Activated T-cell treated with anti-CD3 and anti-CD28 coated beads, Interleukin-2, amount 50 U/mL, for 24 hours (primary cell): ENCODE measurements at places on chromosomes 6 and 20.

DNA sequence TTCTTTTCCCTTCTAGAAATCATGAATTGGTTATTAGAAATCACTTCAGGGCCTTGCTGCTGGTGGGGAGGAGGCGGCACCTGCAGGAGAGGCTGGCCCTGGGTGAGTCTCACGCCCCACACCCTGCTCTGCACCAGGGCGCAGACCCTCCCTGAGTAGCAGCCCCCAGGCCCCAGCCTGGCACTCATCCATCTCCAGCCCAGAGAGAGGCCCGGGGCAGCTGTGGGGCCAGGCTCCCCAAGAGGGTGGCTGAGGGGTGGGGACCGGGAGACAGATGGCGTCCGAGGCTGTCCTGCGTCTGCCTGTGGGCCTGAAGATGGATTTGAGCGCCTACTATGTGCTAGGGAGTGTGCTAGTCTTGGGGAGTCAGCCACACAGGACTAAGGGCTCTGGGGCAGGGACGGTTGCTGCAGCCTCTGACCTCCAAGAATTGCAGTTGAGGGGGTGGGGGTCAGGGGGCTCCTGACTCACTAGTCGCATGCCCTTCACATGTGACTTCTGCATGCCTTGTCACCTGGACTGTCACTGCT is 59.6 kb upstream of the GATA5 start:
- no peak for DNase-seq

- no peak for DNase-seq
These were observed 50.1 kb downstream of the SDHAF4 start for GRCh38 chr6:70616728-70617260.

DNA sequence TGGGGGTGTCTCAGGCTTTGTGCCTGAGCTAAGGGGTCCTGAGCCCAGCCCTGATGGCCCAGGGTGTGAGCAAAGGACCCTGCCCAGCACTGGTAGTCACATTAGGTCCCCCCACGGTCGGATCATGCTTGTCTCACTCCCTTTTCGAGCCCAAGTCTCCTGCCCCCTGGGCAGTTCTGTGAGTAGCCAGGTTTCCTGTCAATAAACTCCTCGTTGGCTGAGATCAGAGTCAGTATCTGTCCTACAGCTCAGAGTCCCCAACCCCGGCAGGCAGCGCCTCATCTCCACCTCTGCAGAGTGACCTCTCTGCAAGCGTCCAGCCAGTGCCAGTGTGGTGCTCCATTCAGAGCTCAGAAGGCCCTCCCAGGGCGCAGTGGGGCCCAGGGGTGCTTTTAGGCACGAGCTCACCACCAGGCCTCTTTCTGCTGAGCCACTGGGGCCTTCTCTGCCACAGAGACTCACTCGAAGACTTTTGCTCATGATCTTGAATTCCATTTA is 93.7 kb upstream of the PMEPA1 start:
- DNase-seq = peak; percentile 15

DNA sequence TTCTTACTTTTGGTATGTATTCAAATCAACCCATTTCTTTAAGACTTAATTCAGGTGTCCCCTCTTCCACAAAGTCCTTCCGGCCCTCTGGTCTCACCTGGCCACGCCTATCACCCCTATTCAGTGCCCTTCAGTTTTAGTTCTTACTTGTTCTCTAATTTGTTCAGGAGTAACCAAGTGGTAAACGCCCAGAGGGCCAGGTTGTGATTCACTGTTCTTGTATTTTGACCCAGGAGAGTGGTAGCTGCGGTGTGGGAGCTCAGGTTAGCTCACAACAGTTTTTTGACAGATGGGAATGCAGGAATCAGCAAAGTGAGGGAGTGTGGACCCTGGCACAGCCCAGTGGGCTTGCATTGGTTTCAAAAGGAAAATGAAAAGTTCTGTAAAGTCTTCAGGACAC is 81.7 kb upstream of the RIPOR2 start:
- DNase-seq = peak; percentile 40

DNA sequence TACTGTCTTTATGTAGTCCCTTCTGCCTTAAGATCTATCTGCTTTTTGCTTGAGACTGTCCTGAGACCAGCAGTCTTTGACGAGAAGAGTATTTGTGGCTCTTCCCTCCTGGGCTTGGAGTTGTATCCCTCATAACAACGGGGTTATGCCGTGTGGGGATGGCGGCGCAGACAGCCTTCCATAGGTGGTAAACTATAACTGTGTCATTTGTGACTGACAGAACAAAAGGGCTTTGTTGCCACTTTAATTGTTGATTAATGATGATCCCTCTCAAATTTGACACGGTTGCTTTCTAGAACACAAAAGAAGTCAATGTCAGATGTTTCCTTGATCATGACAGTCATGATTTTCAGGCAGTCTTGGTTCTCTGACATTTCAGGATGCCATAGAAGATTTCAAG is 196.6 kb downstream of the JARID2 start:
- DNase-seq = no peak

- DNase-seq = no peak
These were observed 124.1 kb upstream of the THEMIS start for GRCh38 chr6:128024969-128025368.

- peak; percentile 40 for DNase-seq
These were observed 78.0 kb downstream of the DLGAP4 start for GRCh38 chr20:36384022-36384619.

DNA sequence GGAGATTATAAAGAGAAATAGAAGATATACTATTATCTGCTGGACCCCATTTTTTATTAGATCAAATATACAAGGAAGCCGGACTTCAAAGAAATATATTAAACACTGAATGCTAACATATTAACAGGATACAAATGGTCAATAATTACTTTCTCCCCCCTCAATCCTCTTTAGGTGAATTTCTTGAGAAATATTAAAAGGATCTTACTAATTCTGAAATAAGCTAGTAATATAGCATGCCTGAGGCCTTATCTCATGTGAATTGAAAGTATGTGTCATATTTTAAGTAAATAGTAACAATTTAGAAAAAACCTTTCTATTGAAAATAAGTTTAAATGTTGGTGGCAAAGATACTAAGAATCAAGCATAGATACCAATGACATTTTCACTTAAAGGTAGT is 954.7 kb upstream of the MAN1A1 start:
- DNase-seq = no peak

DNA sequence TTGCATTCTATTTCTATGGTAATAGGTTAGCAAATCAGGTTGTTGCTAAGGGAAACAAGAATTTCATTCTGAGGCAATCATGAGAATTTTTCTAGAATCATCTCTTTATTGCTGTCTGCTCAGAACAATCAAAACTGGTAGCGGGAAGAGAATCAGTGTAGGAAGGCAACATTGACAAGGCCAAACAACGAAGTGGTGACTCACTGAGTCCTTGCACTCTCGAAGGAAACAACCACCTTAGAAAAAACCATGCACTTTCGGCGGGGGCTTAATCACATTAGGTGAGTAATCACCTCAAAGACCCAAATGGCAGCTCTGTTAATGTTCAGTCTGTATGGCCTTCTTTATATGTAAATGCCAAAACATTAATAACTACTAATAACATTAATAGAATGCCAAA is 78.8 kb upstream of the MAP7 start:
- DNase-seq = no peak

- no peak for DNase-seq
These were observed 8.9 kb upstream of the TCF15 start for GRCh38 chr20:618980-619379.

GRCh38 chr20:60054716-60055634 is 96.8 kb downstream of the CDH26 start:
- no peak for DNase-seq

DNA sequence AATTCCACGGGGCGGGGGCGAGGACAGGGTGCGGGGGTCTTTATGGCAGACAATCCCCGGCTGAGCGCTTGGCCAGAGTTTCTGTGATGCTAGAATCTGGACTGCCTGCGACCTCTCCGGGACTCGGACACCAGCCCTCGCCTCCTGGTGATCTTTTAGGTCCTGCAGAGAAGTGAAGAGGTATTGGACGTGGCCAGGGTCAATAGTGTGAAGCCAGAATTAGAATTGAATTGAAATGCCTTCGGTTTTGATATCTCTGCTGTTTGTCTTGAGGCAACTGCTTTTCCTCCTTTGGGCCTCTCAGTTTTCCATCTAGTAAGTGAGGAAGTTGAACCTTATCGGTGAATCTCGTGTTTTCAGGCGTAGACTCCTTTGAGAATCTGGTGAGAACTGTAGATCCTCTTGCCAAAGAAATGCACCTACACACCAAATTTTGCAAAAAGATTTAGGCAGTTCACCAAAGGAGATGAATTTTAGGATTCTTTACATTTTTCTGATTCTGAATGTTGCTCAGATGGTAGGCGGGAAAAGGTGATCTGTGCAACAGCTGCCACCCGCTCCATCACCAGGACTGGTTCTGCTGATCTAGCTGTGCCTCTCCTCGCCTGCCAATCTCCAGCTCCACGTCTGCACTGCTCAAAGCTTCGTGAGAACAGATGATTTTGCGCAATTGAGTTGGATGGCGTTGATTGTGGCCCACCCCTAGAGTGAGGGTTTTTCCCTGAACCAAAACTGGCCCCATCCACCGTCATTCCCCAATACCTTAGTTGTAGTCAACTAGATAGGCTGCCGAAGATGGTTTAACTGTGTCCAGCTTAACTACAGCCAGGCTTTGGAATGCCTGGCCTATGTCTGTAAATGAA is 837 bp upstream of the OSER1 start:
- no peak for DNase-seq

DNA sequence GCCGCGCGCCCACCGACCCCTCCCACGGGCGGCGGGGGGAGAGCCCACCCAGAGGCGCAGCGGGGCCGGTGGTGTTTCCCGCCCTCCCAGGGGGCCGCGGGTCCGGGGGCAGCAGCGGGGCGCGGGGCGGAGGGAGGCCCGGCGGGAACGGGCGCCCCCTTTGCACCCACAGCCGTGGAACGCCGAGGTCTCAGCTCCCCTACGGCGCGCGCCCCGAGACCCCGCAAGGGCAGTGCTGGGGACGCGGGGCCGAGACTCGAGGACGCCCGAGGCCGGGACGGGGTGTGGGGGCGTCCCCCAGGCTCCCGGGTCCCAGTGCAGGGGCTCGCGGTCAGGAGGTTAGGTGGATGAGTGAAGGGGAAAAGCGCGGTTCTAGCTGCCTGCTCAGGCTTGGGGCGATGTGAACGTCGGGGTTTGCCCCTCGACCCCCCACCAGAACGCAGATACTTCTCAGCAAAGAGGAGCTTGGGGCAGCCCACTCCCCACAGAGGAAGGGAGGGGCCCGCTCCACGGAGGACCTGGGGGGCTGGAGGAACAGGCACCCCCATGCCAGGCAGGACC is 65.5 kb upstream of the BHLHE23 start:
- DNase-seq = no peak

DNA sequence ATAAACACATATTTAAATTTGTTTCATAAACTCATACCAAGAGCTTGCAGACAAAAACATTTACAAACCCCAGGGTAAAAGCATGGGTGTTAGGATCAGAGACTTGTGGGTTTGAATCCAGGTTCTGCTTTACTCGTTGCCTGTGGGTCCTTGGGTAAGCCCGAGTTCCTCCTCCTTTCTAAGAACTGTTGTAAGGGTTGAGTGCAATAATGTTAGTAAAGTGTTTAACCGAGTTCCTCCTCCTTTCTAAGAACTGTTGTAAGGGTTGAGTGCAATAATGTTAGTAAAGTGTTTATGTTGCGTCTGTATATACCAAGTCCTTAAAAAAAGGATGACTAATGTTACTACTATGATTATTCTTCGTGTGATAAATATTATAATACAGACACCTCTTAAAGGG is 18.7 kb downstream of the CCDC170 start:
- DNase-seq = no peak

DNA sequence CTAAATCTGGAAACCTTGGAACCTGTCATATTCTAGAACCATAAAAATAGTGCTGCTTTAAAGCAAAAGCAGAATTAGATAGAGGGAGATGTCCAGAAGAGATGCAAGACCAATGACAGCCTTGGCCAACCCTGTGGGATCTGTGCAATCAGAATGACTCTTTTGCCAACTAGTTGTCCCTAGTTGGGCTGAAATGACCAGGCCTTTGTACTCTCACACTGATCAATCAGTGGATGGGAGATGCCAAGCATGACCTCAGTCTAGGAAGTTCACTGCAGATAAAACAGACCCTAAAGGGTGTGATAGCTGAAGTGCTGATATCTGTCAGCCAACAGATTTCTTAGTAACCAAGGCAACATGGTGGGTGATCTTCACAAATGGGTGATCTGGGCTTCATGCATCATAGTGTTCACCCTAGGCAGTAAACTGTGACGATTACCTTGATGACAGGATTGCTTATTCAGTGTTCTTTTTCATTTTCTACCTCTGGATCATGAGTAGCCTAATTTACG is 52.1 kb downstream of the BCKDHB start:
- DNase-seq = no peak

DNA sequence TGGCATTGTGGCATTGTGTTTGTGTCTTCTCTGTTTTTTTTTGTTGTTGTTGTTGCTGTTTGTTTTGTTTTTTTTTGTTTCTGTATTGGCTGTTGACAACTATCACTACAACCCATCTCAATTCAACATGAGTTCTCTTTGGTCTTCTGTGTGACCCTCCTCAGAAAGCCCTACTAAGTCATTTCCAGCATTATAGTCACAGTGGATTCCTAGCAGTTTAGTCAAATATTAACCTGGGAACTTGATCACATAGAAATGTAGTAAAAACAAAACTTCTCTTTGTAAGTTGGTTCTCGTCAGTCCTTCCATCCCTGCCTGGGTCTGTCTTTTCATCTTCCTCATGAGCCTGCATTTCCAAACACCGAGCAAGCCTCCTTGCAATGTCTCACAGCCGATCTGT is 16.8 kb downstream of the SLC17A2 start:
- DNase-seq = no peak
